ENCODE measurements at places on chromosomes 7 and 10. TPM values are rescaled to one million over a fixed set of nuclear protein-coding genes. Genes with fewer than 3 reads are reported as not detected.

- no peak for DNase-seq
- H3K27me3 ChIP-seq, result no peaks in the 10 kb centered on the region
- peaks cover 14% of the 10 kb centered on the region for H3K4me1 ChIP-seq
- H3K36me3 ChIP-seq, result no peaks in the 10 kb centered on the region
Observed at GRCh38 chr10:43417950-43418768, 9.2 kb upstream of the HNRNPF start.

DNA sequence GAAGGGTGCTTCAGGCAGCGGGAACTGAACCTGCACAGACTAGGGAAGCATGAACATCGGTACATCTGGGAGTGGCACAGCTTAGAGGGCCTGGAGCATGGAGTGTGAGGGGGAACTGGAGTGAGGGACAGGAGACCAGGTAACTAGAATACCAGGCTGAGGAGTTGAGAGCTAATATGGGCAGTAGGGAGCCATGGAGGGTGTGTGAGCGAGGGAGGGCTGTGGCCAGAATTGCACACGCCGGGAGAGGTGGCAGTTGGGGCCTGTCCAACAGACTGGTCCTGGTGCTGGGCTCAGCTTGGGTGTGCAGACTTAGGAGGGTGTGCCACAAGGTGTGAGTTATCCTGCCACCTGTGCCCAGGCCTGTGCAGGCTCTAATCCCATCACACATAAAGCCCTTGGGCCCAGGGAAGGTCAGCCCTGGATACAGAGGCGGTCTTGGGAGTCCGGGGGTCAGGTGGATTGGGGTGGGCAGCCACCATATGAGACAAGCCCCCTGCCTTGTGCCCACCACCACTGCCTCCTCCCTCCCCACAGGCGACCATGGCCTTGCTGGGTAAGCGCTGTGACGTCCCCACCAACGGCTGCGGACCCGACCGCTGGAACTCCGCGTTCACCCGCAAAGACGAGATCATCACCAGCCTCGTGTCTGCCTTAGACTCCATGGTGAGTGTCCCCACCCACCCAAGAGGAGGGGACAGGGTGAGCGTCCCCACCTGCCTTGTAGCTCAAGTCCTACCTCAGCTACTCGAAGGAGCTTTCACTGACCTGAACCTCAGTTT, 54.0 kb downstream of the GTF2IRD1 start:
- no peak for DNase-seq
- no peaks in the 10 kb centered on the region for H3K36me3 ChIP-seq
- H3K27me3 ChIP-seq, result no peaks in the 10 kb centered on the region

DNA sequence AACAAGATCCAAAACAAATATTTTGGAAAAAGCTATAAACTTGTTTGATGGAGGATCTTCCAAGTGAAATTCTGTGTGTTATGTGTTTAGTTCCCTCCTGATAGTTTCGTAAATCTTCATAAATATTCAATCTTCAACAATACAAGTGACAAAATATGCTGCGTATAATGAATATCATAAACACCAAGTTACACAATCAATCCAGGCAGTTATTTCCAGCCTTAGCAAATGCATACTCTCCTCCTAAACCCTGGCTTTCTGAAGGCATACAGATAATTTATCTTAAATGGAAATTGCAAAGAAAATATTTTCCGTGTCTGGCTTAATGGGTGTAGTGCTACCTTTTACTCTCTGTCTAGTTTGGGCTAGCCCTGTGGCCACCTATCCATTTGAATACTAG, 864.9 kb upstream of the ZWINT start:
- no peak overlapping the region for H3K4me3 ChIP-seq
- H3K4me1 ChIP-seq, result no peaks in the 10 kb centered on the region
- no peaks in the 10 kb centered on the region for H3K36me3 ChIP-seq
- DNase-seq, result no peak
- H3K27ac ChIP-seq, result no peak overlapping the region
- H3K27me3 ChIP-seq, result no peaks in the 10 kb centered on the region

GRCh38 chr7:84790882-84791281, 396.0 kb downstream of the SEMA3D start:
- no peak for DNase-seq
- H3K36me3 ChIP-seq, result no peaks in the 10 kb centered on the region
- no peak overlapping the region for H3K27ac ChIP-seq
- no peak overlapping the region for H3K4me3 ChIP-seq
- no peaks in the 10 kb centered on the region for H3K27me3 ChIP-seq

- H3K36me3 ChIP-seq, result no peaks in the 10 kb centered on the region
- no peak overlapping the region for H3K27ac ChIP-seq
- H3K27me3 ChIP-seq, result no peaks in the 10 kb centered on the region
- H3K4me1 ChIP-seq, result peaks cover 8% of the 10 kb centered on the region
- no peak for DNase-seq
Observed at GRCh38 chr10:93876381-93876780, 17.4 kb upstream of the SLC35G1 start.

DNA sequence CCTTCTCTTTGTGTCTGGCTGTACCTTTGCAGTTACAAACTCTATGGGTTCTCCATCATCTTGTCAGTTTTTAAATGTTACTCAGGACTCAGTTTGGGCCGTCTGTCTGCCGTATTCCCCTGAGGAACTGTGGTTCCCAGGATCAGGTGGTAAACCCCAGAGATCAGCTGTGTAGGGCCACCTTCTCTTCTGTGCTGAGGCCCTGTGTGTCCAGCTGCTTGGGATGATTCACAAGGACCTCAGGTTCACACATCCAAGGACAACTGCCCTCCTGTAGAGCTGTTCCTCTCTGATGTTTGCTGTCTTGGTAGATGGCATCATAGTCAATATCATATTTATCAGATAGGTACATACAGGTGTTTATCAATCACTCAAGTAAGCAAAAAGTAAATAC, 24.5 kb downstream of the CUL1 start:
- H3K27ac ChIP-seq, result no peak overlapping the region
- H3K4me3 ChIP-seq, result no peak overlapping the region
- no peaks in the 10 kb centered on the region for H3K4me1 ChIP-seq
- no peaks in the 10 kb centered on the region for H3K27me3 ChIP-seq
- DNase-seq, result no peak

DNA sequence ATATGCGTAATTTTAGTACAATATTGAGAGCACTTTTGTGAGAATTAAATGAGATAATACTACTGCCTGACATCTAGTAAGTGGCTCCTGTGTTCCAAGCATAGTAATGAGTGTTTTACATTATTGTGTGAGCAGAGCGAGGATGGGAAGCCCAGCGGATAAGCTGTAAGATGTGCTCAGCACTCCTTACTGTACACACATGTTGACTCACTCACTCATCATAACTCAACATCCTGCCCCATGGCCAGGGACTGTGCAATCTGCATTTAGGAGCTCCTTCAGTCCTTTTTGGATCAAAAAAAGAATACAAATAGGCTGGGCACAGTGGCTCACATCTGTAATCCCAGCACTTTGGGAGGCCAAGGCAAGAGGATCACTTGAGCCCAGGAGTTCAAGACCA, 72.9 kb upstream of the NEBL start:
- no peak overlapping the region for H3K27ac ChIP-seq
- no peak for DNase-seq
- H3K27me3 ChIP-seq, result no peaks in the 10 kb centered on the region
- H3K36me3 ChIP-seq, result no peaks in the 10 kb centered on the region

DNA sequence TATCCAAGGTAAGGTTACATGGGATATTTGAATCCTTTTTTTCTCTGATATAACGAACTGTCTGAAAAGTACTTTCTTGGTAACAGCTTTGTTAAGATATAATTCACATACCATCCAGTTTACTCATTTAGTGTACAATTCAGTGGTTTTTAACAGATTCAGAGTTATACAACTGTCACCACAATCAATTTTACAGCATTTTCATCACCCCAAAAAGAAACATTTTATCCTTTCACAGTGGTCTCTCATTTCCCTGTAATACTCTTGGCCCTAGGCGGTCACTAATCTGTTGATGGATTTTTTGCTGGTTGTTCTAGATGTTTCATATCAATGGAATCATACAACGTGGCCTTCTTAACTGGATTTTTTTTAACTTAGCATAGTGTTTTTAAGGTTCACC, 91.6 kb downstream of the GLCCI1 start:
- H3K36me3 ChIP-seq, result peaks cover 35% of the 10 kb centered on the region
- no peak overlapping the region for H3K27ac ChIP-seq
- H3K27me3 ChIP-seq, result no peaks in the 10 kb centered on the region
- H3K4me3 ChIP-seq, result no peak overlapping the region
- DNase-seq, result no peak

- no peak overlapping the region for H3K4me3 ChIP-seq
- H3K27me3 ChIP-seq, result no peaks in the 10 kb centered on the region
Observed at GRCh38 chr7:35900651-35901050, 99.8 kb downstream of the SEPTIN7 start.

DNA sequence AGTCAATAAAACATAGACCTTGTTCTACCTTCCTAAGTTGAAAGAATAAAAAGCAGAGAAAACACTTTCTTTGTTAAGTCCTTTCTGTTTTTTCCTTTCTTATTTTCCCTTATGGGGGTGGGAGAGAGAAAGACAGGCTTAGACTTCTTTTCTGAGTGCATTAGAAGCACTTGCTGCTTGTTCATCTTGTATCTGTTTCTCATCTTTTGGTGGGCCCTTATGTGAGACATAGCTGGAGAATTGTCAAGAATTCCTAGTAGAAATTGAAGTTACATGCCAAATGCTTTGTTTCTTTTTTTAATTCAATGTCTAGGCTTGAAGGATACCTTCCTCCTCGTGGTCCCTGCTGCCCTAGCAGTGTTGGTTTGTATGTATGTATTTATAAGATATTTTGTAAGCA, 6.7 kb downstream of the EIF4EBP2 start:
- H3K4me3 ChIP-seq, result no peak overlapping the region
- H3K27ac ChIP-seq, result no peak overlapping the region
- no peak for DNase-seq
- H3K4me1 ChIP-seq, result peaks cover 11% of the 10 kb centered on the region
- H3K27me3 ChIP-seq, result no peaks in the 10 kb centered on the region
- peaks cover 26% of the 10 kb centered on the region for H3K36me3 ChIP-seq

- H3K36me3 ChIP-seq, result no peaks in the 10 kb centered on the region
- no peaks in the 10 kb centered on the region for H3K27me3 ChIP-seq
- DNase-seq, result no peak
- H3K4me1 ChIP-seq, result 0 out of 2 replicates have a peak, but pooled peaks cover 7% of the 10 kb centered on the region
- H3K27ac ChIP-seq, result no peak overlapping the region
Observed at GRCh38 chr10:103553743-103554487, 60.4 kb downstream of the NEURL1 start.

DNA sequence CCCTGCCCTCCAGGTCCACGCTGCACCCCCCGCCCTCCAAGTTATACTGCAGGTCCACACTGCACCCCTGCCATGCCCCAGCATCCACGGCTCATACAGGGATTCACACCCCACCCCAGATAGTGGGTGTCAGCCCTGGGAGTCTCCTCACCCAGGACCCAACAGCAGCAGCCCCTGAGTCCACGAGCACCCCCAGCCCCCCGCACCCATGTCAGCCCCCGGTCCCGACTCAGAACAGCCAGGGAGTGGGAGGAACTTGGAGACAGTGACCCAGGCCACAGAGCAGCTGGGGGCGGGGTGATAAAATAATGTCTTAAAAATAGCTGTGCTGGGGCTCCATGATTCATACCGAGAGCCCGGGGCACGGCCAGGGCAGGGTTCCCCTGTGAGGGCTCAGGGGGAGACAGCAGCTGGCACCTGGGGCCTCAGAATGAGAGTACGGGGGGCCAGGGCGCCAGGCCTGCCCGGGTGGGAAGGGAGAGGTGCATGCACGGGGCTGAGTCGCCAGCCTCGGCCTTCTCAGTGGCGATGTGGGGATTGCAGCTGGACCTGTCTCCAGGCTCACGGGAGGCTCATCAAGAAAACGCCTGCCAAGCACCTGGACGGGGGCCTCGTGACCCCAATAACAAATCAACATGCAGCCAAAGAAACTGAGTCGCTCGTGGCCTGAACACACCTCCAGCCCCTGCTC, 29.8 kb downstream of the ADAP1 start:
- H3K36me3 ChIP-seq, result no peaks in the 10 kb centered on the region
- H3K4me3 ChIP-seq, result no peak overlapping the region
- H3K27me3 ChIP-seq, result no peaks in the 10 kb centered on the region

DNA sequence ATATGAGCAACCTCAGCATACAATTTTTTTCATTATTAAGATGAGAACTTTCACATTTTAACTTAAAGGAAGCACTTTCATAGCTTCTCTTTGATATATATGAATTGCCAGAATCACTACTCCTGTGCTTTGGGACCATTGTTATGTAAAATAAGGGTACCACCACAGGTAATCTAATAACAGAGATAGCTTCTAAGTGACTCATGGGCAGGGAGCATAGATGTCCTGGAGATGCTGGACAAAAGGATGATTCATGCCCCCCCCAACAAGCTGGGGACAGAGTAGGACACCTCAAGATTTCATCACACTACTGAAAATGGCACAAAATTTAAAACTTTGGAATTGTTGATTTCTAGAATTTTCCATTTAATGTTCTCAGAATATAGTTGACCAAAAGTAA, 641.1 kb downstream of the PCDH15 start:
- H3K36me3 ChIP-seq, result no peaks in the 10 kb centered on the region
- DNase-seq, result no peak
- H3K27me3 ChIP-seq, result no peaks in the 10 kb centered on the region
- no peak overlapping the region for H3K4me3 ChIP-seq
- no peak overlapping the region for H3K27ac ChIP-seq

- no peak overlapping the region for H3K27ac ChIP-seq
- H3K4me3 ChIP-seq, result no peak overlapping the region
- no peaks in the 10 kb centered on the region for H3K4me1 ChIP-seq
- DNase-seq, result no peak
- peaks cover 73% of the 10 kb centered on the region for H3K27me3 ChIP-seq
- no peaks in the 10 kb centered on the region for H3K36me3 ChIP-seq
Observed at GRCh38 chr10:129911451-129912165, 52.5 kb downstream of the EBF3 start.

DNA sequence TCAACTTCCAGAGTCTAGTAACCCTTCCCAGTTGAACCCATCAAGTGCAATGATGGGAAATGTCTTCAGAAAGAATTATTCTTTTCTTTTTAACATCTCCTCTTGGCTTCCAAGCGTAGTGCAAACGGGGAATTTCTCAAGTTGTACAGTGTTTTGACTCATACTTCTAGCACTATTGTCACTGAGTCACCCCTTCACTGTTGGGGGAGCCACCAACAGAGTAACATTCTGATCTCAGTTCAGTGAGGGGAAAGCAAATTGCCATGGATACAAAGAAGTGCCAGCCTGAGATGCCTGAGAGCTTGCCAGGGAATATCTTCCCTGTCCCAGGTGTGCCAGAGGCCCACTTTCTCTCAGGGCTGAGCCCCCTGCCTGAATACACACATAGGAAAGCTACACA, 31.0 kb downstream of the CYP3A5 start:
- H3K36me3 ChIP-seq, result no peaks in the 10 kb centered on the region
- DNase-seq, result no peak
- no peak overlapping the region for H3K27ac ChIP-seq
- no peak overlapping the region for H3K4me3 ChIP-seq
- no peaks in the 10 kb centered on the region for H3K27me3 ChIP-seq

GRCh38 chr10:60967854-60968484, 24.0 kb upstream of the RHOBTB1 start:
- no peak for DNase-seq
- H3K27ac ChIP-seq, result no peak overlapping the region
- H3K27me3 ChIP-seq, result no peaks in the 10 kb centered on the region
- H3K36me3 ChIP-seq, result no peaks in the 10 kb centered on the region
- H3K4me1 ChIP-seq, result peaks cover 29% of the 10 kb centered on the region

- no peak overlapping the region for H3K27ac ChIP-seq
- H3K4me1 ChIP-seq, result no peaks in the 10 kb centered on the region
- H3K36me3 ChIP-seq, result no peaks in the 10 kb centered on the region
- no peaks in the 10 kb centered on the region for H3K27me3 ChIP-seq
- DNase-seq, result no peak
Observed at GRCh38 chr7:114589436-114589835, 174.8 kb downstream of the FOXP2 start.

MRPS17 gene
- total RNA-seq, result 38.2 TPM

NPC1L1 gene
- 0.30 TPM for total RNA-seq

INA gene
- total RNA-seq, result 20.9 TPM

TUBB8 gene
- total RNA-seq, result 0.59 TPM

IRF5 gene
- total RNA-seq, result 5.8 TPM

VIM gene
- total RNA-seq, result 14.8 TPM

PPP1R17 gene
- total RNA-seq, result not detected

SH2D4B gene
- total RNA-seq, result 0.24 TPM

MEOX2 gene
- not detected for total RNA-seq

LRRC18 gene
- not detected for total RNA-seq

DPYSL4 gene
- 4.8 TPM for total RNA-seq
